ENCODE measurements at places on chromosomes 12 and 14.

GRCh38 chr12:104763168-104763805, 194.8 kb downstream of the SLC41A2 start:
- no peak for DNase-seq

GRCh38 chr14:92903359-92903758, 19.6 kb upstream of the CHGA start:
- DNase-seq = no peak

- DNase-seq = no peak
Observed at GRCh38 chr12:7101047-7101693, 7.8 kb downstream of the C1RL start.

GRCh38 chr14:75188520-75189268, 12.3 kb upstream of the TMED10 start:
- no peak for DNase-seq

GRCh38 chr12:109910254-109910968, 10.3 kb downstream of the TCHP start:
- no peak for DNase-seq
